Stimulated activated CD8-positive, alpha-beta memory T cell treated with anti-CD3 and anti-CD28 coated beads, Interleukin-4, amount 100 ng/mL, for 4 hours (primary cell): ENCODE measurements at places on chromosomes 2 and 18.
A peak's percentile ranks its signal among the peaks of the same experiment; 100 is the strongest.

DNA sequence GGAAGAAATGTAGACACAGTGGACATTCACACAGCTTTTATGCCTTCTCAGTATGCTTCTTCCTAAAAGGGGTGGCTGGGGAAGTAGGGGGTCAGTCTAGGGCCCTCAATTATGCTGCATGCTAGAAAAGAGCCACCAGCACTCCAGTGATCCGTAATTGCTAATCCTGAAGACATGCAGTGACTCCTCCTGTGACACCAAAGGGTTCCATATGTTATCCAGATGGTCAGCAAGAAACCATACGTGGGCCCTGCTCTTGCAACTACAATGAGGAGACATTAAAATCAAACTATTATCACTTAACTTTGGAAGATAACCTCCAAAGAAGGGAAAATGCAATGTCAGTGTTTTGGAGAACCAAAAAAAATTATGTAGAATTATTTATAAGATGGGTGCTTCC, 143.4 kb upstream of the LYPD1 start:
- no peak for DNase-seq

DNA sequence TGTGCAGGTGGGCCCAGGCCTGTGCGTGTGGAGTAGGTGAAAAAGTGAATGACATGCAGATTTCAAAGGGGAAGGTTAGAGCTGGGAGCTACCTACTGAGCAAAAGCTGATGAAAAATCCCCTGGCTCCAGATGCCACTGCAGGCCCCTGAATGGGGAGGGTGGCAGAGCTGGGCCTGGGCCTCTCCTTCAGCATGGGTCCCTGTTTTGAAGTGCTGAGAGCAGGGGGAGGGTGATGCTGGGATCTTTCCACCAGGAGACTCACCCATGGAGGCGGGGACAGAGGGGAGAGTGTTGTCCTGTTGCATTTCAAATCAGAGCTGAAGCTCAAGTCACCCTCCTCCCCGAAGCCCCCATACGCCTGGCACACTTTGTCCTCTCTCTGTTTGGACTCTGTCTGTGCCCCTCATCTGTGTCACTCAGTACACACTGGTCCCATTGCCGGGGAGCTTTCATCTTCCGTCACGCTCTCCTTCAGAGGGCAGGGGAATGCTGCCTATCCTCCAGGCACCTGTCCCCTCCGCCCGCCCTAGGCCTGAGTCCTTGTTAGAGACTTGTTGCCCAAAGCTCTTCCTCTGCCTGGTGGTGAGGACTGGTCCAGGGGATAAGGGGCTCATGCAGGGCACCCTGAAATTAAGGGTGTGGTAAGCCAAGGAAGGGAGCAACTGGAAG, 206.6 kb downstream of the HAUS1 start:
- DNase-seq = no peak

DNA sequence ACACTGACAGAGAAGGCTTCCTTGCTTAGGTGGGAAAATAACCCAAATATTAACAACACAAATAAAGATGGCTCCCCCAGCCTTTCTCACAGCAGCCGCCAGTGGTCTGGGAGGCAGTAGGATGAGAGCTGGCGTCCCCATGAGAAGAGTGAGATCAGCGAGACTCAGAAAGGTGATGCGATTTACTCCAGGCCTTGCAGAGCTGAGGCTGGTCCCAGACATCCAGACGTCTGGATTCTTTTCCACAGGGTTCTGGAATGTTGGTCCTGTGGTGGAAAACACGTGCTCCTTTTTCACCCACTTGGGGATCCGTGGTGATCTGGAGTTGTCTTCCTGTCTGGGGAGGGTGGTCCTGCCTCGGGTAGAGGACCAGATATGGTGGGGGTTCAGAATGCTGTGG, 190.6 kb downstream of the CTIF start:
- no peak for DNase-seq

DNA sequence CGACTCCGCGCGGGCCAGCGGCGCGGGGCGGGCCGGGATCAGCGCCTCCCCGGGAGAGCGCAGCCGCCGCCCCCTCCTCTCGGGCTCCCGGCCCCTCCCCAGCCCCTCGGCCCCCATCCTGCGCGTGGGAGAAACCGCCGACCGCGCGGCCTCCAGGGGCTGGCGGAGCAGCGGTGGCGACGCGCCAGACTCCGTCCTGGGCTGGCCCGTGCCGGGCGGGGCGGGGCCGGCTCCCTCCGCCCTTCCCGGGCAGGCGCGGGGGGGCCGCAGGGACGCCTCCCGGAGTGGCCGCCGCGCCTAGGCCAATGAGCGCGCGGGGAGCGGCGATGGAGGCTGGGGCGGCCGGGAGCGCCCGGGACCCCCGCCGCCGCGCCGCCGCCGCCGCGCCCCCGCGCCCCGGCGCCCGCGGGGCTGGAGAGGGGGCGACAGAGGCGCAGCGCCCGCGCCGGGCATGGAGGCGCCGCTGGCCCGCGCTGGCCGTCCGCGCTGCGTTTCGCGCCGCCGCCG, 49.1 kb downstream of the KCNIP3 start:
- DNase-seq = no peak

DNA sequence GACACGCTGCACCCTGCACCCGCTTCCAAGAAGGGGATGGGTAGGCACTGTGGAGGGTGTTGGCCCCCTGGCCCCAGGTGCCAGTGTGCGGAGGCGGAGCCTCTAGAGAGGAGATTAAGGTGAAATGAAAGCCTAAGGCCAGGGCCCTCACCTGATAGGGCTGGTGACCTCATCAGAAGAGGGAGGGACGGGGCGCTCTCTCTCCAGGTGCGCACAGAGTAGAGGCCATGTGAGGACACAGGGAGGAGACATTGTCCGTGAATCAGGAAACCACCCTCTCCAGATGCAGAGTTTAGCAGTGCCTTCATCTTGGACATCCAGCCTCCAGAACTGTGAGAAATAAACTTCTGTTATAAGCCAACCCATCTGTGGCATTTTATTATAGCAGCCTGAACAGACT, 62.3 kb downstream of the PSMG2 start:
- DNase-seq = no peak

- DNase-seq = no peak
Measured at GRCh38 chr18:45449418-45450227, 165.7 kb upstream of the SLC14A2 start.

DNA sequence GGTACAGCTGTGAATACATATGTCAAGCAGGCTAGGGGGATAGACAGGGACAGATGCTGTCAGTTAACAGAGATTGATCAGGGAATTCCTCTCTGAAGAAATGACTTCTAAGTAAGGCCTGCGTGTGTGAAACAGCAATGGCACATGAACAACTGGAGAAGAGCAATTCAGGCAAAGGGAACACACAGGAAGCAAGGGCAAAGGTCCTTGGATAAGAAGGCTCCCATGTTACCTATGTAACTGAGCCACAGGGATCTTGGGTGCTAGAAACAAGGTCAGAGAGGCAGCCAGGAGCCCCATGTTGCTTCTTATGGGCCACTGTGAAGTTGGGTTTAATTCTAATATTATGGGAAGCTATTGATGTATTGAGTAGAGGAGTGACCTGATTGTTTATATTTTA, 373.7 kb upstream of the ACVR2A start:
- no peak for DNase-seq

DNA sequence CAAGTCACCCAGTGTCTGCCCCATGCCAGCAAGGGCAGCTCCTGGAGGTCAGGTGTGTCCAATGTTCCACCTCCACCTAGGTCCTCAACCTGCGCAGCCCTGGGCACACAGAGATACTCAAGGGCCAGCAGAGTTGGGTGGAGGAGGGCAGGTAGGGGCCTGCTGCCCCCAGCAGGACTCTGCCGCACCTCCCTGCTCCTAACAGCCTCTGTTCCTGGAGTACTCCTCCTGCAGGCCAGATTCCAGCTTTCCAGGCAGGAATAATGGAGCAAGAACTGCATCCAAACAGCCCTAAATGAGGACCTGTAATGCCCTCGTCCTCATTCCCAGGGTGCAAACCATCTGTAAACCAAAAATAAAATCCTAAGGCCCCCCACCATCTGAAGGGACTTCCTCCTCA, 44.4 kb upstream of the ACAA2 start:
- DNase-seq = no peak

- DNase-seq = peak; percentile 21
Measured at GRCh38 chr2:7567646-7568045, 650.4 kb downstream of the RNF144A start.

DNA sequence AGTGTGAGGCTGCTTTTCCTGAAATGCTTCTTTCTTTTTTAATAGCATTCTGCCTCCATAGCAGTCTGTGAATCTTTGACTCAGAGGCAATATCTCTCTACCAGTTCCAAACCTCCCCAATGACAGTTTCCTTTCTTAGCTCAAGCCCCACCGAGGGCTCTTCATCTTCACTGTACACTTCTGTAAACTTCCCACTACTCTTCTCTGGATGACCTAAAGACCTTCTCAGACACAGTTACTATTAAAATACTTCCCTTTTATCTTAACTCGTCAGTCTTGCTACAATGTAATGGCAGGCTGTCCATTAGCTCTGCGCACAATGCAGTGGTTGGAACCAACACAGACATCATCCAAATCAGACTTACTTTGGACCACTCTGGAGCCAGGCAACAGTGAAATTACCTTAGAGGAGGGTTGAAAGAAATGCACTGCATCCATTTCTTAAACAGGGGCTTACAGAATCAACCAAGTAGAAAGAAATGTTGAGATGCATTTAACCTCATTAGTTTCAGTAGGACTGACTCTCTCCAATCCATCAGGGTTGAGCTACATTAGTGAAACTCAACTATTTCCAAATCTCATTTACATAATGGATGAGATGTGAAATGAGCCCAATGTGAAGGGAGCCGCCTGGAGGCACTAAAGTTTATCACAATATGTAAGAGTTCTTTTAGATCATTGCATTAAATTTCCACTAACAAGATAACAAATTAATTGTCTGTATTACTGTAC, 343.8 kb downstream of the SETBP1 start:
- DNase-seq = no peak

- no peak for DNase-seq
Measured at GRCh38 chr2:65465124-65465523, 32.7 kb upstream of the SPRED2 start.

- DNase-seq = no peak
Measured at GRCh38 chr2:59816075-59816474, 737.4 kb downstream of the BCL11A start.

- DNase-seq = no peak
Measured at GRCh38 chr2:38900726-38901125, 11.1 kb downstream of the ARHGEF33 start.

DNA sequence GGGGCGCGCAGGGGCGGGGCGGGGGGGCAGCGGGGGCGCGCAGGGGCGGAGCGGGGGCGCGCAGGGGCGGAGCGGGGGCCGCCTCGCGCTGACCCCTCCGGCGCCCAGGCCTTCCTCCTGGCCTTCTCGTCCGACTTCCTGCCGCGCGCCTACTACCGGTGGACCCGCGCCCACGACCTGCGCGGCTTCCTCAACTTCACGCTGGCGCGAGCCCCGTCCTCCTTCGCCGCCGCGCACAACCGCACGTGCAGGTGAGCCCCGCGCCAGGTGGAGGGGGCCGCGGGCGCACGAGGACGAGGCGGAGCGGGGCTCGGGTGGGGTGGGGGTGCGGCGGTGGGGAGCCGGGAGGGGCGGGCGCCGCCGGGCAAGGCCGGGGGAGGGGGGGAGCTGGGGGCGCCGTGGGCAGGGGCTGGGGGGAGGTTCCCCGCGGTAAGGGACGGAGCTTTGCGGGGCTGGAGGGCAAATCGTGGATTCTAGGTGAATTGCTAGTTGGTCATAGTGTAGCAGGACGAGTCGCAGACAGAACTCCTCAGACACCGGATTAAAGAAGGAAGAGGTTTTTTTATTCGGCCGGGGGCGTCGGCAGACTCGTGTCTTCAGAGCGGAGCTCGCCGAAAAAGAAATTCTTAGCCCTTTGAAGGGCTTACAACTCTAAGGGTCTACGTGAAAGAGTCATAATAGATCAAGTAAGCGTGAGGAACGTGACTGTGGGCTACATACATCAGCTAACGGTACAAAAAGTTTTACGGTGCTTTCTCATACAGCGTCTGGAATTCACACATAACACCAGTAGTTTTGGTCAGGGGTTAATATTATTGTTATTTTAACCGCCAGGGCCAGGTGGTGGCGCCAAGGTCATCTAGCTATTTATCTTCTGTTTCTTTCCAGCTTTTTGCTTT, 29.9 kb downstream of the ANO7 start:
- no peak for DNase-seq

GRCh38 chr2:54722641-54723040, 821 bp upstream of the EML6 start:
- no peak for DNase-seq

DNA sequence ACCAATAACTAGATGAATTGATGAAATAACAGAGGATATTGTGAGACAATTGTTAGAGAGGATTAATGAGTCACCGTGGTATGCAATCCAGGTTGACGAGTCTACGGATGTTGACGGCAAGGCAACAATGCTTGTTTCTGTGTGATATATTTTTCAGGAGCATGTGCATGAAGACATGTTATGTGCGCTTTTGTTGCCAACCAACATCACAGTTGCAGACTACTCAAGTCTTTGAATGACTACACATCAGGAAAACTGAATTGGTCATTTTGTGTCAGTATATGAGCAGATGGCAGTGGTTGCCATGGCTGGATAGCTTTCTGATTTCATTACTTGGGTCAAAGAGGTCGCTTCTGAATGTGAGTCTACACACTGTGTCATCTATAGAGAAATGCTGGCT, 96.8 kb upstream of the CRACDL start:
- no peak for DNase-seq
